ENCODE measurements at places on chromosomes 6 and 20. TPM values are rescaled to one million over a fixed set of nuclear protein-coding genes. Genes with fewer than 3 reads are reported as not detected.

- DNase-seq = no peak
Observed at GRCh38 chr6:79821859-79822258, 125.5 kb downstream of the ELOVL4 start.

DNA sequence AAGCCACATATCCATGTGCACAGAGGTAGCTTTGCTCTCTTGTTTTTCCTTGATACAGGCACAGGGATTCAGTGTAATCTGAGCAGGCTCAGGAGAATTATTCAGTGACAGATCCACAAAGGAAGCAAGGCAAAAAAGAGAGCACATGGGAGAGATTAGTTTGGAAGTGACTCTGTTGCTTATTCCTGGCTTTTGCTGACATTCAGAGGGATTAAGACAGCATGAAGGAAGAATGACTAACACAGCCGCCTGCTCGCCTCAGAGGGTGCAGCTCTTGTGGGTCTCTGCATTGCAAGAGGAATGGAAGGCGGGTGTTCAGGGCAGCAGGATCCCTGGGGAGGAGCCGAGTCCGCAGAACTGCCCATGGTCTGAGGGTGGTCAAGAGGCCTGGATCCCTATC, 203.4 kb upstream of the KCNQ5 start:
- DNase-seq = no peak

DNA sequence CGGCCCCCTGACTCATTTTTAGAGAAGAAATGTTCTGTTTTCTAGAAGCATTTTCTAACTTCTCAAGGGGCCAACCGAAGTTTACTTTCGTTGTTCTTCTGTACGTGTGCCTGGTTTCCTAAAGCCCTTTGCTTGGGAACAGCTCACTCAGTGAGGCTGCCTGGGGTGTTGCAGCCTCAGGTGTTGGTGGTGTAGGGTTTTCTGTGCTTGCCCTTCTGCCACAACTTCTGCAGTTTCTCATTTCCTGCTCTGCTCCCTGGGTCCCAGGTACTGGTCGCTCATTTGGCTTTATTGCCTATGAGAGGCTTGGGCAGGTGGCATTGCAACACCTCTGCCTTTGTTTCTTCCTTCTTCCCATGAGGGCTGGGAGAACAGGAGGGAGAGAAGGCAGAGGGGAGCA, 278.3 kb downstream of the SOX4 start:
- no peak for DNase-seq

- DNase-seq = no peak
Observed at GRCh38 chr20:37342231-37343177, 3.4 kb upstream of the SRC start.

The FOXQ1 gene
- total RNA-seq = not detected

- DNase-seq = no peak
Observed at GRCh38 chr6:47321577-47321976, 11.9 kb upstream of the TNFRSF21 start.

All from Karpas-422 (cell line).